CD4-positive, alpha-beta T cell treated with Interleukin-4 for 4 hours (primary cell): ENCODE measurements at places on chromosomes 3 and 15.

DNA sequence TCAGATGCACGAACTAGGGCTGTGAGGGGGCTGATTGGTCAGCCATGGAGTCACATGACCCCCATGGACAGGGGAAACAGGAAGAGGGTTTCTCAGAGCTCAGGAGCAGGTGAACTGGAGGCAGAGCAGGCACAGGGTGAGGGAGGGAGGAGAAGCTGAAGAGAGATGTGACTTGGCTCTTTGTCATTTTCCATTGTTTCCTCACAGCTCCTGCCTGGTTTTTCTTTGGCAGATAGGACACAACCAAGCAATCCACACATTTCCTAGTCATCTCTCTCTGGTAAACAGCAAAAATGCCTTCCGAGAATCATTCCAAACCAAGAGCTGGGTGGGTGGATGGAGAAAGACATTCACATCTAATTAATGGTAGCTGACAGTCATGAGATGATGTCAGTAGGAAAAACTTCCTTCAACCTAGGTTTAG lies 43.4 kb upstream of the LMCD1 start:
- no peak for DNase-seq

GRCh38 chr15:44482090-44482489 lies 54.7 kb downstream of the CTDSPL2 start:
- DNase-seq = no peak

DNA sequence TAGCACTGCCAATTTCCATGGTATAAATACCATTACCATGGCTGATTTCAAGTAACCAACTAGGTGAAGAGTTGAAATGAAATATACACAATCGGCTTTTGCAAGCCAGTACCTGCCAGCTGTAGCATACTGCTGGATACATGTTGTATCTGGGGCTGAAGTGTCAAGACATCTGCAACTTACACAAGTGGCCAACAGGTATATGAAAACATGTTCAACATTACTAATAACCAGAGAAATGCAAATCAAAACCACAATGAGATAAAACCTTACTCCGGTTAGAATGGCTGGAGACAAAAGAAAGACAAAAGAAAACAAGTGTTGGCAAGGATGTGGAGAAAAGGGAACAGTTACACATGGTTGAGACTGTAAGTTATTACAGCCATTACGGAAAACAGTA lies 11.6 kb downstream of the ATOSA start:
- DNase-seq = no peak

- DNase-seq = no peak
These were observed 11.0 kb downstream of the PGPEP1L start for GRCh38 chr15:98996624-98997023.
